ENCODE measurements at places on chromosomes 5 and 9.
A peak's percentile ranks its signal among the peaks of the same experiment; 100 is the strongest.

GRCh38 chr9:128335914-128336313 lies 4.4 kb upstream of the SLC27A4 start:
- DNase-seq = no peak

GRCh38 chr9:93205045-93205768 lies 21.3 kb downstream of the WNK2 start:
- peak; percentile 30 for DNase-seq

- DNase-seq = no peak
Measured at GRCh38 chr5:55544341-55544740, 9.6 kb upstream of the PLPP1 start.

GRCh38 chr5:78236046-78236445 lies 58.5 kb downstream of the AP3B1 start:
- no peak for DNase-seq

GRCh38 chr5:88833371-88834130 lies 49.4 kb downstream of the MEF2C start:
- no peak for DNase-seq

- no peak for DNase-seq
Measured at GRCh38 chr5:135248801-135249231, 150.2 kb downstream of the MACROH2A1 start.

DNA sequence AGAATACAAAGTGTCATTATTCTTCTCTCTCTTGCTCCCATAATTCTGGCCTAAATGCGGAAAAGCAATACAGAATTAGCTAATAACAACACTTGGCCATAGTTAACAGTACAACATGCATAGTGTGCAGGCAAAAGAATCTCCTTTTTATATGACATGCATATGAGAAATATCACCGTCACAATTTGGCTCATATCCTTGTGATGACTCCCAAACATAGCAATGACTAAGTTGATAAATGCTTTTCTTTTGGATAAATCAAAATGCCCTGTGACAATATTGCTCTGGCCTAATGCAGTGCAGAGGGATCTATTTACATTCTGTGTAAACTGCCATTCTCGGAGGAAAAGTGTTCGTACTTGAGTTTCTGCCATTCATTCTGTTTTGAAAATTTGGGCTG lies 121.9 kb upstream of the GHR start:
- DNase-seq = no peak

- DNase-seq = no peak
Measured at GRCh38 chr5:111013011-111013410, 58.5 kb upstream of the TSLP start.

- no peak for DNase-seq
Measured at GRCh38 chr5:18037718-18038117, 403.5 kb downstream of the TAF11L14 start.

DNA sequence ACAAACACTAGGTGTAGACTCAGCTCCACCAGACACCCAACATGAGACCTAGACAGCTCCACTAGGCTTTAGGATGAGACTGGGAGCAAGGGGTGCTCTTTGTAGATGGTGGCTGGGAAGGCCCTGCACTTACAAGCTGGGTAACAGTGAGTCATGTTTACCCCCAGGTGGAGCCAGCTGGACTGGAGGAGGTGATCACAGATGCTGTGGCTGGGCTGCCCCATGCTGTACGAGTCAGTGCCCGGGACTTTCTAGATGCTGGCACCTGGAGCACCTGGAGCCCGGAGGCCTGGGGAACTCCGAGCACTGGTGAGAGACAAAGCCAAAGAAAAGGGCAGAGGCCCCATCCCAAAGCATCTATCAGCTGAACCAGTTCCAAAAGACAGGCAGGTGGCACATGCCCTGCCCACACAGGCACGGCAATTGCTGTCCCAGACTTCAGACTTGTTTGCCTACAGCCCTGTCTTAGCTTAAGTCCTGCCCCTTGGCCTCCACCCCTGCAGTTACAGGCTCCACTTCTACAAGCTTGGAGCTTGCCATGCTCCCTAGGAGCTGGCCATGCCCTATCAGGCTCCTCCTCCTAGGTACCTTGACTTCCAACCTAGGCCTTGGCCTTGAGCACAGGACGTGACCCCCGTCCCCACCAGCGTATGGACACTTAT lies 2.7 kb downstream of the CCL27 start:
- no peak for DNase-seq

GRCh38 chr9:71004196-71004595 lies 117.2 kb downstream of the TRPM3 start:
- DNase-seq = no peak

GRCh38 chr5:79259810-79260209 lies 23.9 kb downstream of the JMY start:
- no peak for DNase-seq

All from neuronal stem cell (in vitro differentiated cells).